ENCODE measurements at places on chromosomes 12 and 14. TPM values are rescaled to one million over a fixed set of nuclear protein-coding genes. Genes with fewer than 3 reads are reported as not detected.

The PIK3C2G gene
- not detected for total RNA-seq

The ACSS3 gene
- 24.8 TPM for total RNA-seq

The GUCY2C gene
- not detected for total RNA-seq

The EMC9 gene
- total RNA-seq = 18.5 TPM

The RAD51AP1 gene
- total RNA-seq = 0.28 TPM

The FOXM1 gene
- total RNA-seq = 1.7 TPM

The DHRS2 gene
- not detected for total RNA-seq

The TBC1D30 gene
- total RNA-seq = 1.5 TPM

The PGF gene
- 4.1 TPM for total RNA-seq

The RAD9B gene
- total RNA-seq = 2.3 TPM

The SERPINA10 gene
- total RNA-seq = not detected

The SPIC gene
- total RNA-seq = not detected

The CLEC2B gene
- total RNA-seq = 4.7 TPM

The AMDHD1 gene
- 0.45 TPM for total RNA-seq

The OASL gene
- total RNA-seq = 0.91 TPM

The KRT75 gene
- not detected for total RNA-seq

The TAS2R20 gene
- 1.2 TPM for total RNA-seq

The KRT6C gene
- total RNA-seq = not detected

The GALNT9 gene
- 0.14 TPM for total RNA-seq

The C12orf56 gene
- not detected for total RNA-seq

The AKAP3 gene
- total RNA-seq = 3.3 TPM

The PPP4R3A gene
- total RNA-seq = 46.1 TPM

The ARHGDIB gene
- 56.2 TPM for total RNA-seq

The GNB3 gene
- 3.8 TPM for total RNA-seq

The IKZF4 gene
- 5.9 TPM for total RNA-seq

The CD69 gene
- total RNA-seq = 0.48 TPM

The AMN gene
- total RNA-seq = not detected

The SIX4 gene
- total RNA-seq = 3.2 TPM

The VRTN gene
- total RNA-seq = not detected

The CLEC1B gene
- not detected for total RNA-seq

The ZC2HC1C gene
- 10.8 TPM for total RNA-seq

The BEGAIN gene
- total RNA-seq = 1.4 TPM

The MYL2 gene
- total RNA-seq = 36.1 TPM

The LMNTD1 gene
- 1.7 TPM for total RNA-seq

The COX14 gene
- 203 TPM for total RNA-seq

The SYNDIG1L gene
- total RNA-seq = 0.09 TPM

The MSRB3 gene
- total RNA-seq = 210 TPM

The MNAT1 gene
- 29.1 TPM for total RNA-seq

The LRRC10 gene
- 19.7 TPM for total RNA-seq

The CAPZA3 gene
- not detected for total RNA-seq

The STAC3 gene
- total RNA-seq = 2.3 TPM

The RERGL gene
- total RNA-seq = 2.8 TPM

The TSPAN19 gene
- total RNA-seq = not detected

The NDUFA12 gene
- 332 TPM for total RNA-seq

The NOS1 gene
- 0.31 TPM for total RNA-seq

The R3HDM2 gene
- 85.2 TPM for total RNA-seq

The MFAP5 gene
- 24.6 TPM for total RNA-seq

The SRGAP1 gene
- total RNA-seq = 3.7 TPM

The TAC3 gene
- not detected for total RNA-seq

The ZDHHC22 gene
- not detected for total RNA-seq

Measured in right cardiac atrium (tissue), 5 donors.